WTC11 (cell line): ENCODE measurements at places on chromosomes 16 and 17. TPM values are rescaled to one million over a fixed set of nuclear protein-coding genes. Genes with fewer than 3 reads are reported as not detected.

GRCh38 chr17:29240968-29241963 is 5.4 kb upstream of the CRYBA1 start:
- DNase-seq, result peak; percentile 24

DNA sequence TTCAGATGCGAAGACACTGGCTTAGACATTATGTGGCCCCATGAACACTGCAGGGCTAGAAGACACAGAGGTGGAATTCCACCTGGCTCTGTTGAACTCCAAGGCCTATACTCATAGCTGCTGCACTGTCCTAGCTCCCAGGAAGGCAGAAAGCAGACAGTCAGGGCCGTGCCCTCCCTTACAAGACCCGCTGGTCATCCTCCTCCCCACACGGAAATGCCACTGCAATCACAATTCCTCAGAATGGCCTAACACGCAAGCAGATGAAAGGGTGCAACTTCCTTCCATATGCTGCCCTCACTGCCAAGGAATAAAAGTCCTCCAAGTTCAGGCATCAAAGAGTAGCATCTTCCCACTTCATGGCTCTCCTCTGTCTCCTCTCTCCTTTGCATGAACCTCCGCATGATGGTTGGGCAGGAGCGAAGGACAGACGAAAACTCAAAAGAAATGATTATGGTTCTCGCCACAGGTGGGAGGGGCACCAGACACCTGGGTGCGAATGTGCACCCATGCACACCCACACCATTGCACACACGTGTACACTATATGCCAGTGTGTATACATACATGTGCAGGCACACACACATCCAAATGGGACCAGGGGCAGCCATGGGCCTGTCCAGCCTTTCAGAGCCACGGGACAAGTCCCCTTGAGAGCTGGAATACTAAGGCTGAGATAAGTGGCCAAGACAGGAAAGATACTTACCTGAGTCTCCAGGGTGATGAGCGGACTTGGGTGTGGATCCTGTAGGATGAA is 113.3 kb downstream of the XYLT1 start:
- DNase-seq, result no peak

GRCh38 chr16:85600530-85601271 is 12.4 kb upstream of the GSE1 start:
- no peak for DNase-seq

MYOCD gene
- 0.78 to 1.2 TPM (median 0.85 TPM) in 3 replicates for total RNA-seq

GRCh38 chr17:28364665-28365363 is at the start of gene SEBOX:
SEBOX (minus strand) TSS chr17:28365199; CDS start chr17:28365151, 48 bp downstream.
- no peak for DNase-seq

DNA sequence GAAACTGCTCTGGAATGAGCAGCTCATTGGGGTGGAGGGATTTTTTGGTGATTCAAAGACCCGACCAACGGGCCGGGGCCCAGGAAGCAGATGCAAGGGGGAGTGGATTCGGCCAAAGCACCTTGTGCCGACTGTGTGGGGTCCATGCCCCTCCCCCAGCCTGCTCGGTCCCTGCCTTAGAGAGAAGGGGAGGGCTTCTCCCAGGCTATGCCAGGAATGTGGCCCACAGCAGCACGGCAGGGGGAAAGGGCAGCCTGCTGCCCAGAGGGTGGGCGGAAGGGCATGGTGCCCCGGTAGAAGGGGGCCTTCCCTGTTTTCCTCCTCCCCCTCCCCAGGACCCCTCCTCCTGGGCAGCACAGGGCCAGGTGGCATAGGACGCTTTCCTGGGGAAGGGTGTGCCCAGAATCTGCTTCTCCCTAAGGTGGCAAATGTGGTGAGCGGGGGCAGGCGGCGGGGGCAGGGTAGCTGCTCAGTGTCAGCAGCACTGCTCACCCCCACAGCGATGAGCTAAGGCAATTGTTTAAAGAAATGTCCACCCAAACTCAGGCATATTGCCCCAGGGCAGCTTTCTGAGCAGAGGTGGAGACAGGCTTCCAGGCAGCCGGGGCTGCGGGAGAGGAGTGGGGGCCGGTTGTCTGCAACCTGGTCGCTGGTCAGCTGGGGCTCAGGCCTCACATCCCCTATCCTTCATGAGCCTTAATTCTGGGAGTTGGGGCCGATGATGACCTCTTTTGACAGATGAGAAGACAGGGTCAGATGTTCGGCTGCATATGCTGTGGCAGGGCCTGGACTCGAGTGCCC is 33.9 kb upstream of the MLKL start:
- peak; percentile 69 for DNase-seq

DNA sequence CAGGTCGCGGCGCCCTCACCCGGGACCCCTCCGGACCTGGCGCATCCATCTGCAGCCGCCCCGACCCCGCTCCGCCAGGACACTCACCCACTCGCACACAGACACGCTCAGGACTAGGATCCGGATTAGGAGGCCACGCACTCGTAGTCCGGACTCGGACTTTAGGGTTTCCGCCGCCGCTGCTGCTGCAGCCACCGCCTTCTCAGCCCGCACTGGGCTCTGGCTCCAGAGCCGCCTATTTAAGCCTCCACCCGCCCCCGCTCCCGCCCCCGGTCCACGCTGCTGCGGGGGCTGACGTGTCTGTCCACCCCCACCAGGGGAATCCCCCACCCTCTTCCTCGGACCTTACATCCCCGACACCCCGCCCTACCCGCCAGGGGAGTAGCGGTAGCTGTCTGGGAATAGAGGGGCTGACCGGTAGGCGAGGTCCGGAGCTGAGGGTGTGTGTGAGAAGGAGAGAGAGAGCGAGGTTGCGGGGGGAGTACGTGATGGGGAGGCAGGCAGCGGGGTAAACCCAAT is at the start of gene RRAD:
Gene RRAD (minus strand): TSS at position 214 of the 519 bp plus-strand sequence. CDS start 356 bp downstream, outside the sequence.
- DNase-seq, result peak; percentile 26

DNA sequence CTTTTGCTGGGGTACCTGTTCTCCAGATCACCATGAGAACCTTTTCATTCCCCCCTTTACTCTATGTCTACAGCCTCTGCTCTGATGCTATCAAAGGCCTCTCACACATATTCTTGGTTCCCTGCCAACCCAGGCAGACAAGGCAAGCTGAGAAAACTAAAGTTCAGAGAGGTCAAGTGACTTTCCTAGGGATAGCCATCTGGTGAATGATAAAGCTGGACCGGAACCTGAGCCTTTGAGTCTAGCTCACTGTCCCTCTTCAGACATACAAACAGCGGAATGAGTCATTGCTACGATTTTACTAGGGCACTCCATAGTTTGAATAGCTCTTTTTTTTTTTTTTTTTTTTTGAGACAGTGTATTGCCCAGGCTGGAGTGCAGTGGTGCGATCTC is 73.3 kb downstream of the XYLT1 start:
- no peak for DNase-seq

DNA sequence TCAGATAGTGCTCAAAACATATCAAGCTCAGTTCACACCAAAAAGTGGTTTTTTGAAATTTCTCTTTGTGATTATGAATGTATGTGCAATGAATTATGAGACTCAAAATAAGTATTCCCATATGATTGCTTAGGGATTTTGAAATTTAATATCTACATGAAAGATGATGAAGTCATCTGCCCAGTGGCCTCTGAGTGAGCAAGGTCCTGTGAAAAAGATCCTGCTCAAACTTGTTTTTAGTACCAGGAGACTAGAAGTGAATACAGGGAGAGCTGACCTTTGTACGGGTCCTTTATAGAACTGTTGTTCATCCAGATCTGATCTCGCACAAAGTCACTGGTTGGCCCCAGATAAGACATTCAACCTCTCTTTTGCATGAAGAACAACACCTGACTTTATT is 151.9 kb upstream of the MAF start:
- no peak for DNase-seq

DNA sequence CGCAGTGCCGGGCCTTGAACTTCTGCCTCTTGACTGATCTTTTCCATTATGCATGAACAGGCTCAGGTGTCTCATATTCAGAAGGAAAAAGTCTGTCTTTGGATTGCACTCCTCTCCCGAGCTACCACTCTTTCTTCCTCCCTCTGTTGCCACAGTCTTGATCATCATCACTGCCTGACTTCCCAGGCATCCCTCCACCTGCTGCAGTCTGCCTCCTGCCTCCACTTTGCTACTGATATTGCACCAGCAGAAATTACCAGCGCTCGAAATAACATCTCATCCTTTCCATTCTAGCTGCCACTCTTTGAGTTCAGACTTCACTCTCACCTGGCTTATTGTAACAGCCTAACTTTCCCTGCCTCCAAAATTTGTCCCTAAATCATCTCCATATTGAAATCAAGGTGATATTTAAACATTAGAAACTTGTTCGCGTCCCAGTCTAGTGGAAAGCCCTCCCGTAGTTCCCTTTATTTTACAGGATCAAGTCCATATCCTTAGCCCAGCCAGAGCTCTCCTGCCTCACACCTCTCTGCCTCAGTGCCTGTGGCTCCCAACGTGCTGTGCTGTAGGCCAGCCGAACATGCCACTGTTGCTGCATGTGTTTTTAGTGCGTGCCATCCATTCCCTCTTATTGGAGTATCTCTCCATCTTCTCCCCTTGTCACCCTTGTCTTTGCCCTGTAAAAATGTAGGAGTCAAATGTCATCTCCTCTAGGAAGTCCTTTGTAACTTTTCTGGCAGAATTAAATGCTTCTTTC is 39.9 kb downstream of the NUP88 start:
- no peak for DNase-seq
